T-helper 2 cell (primary cell): ENCODE measurements at places on chromosomes 6 and 20.

DNA sequence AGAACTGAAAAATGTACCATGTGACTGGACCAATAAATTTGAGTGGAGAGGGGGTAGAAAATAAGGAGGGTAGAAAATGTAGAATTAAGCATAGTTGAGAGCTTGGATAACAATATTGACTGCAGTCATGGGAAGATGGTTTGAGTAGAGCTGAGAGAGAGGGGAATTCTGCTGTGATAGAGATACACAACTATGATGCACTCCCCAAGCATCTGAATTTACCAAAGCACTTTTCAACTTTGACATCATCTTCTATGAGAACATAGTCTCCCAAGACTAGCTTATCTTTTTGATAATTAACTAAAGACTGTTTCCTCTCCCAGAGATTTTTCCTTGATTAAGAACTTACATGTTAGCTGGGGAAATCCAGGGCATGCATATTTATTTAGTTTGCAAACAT lies 103.1 kb downstream of the TNFRSF21 start:
- no peak for DNase-seq

DNA sequence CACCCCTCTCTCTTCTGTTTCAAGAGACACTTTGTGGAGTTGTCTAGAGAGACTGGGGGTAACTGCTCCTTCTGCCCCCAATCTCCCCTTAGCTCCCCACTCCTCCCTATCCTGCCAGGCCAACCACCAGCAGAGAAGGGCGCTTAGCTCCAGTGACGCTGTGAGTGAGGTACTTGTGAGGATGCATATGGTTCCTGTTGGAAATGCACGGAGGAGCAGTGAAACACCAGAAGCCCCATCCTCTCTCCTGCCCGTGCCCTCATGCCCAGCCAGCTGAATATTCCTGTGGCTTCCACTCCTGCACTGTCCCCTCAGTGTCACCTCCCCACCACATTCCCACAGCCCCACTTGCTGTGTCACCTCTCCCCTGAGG lies 11.9 kb downstream of the NT5E start:
- no peak for DNase-seq

DNA sequence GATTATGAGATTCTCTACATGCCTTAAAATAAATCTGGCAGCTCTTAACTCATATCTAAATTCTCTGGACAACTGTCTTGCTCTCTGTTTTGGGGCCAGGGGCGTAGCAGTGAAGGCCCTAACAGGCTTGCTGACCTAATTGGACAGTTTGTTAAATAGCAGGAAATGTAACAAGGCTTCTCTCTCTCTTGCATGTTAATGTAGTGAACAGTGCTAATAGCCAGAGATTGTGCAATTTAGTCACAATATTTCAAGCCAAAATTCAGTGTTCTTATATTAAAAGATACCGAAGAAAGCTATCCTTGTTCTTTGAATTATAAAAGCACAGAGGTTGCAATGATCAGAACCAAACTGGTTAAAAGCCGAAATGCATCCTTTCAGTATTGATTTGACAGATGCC lies 3.0 kb downstream of the PPP1R3D start:
- no peak for DNase-seq

DNA sequence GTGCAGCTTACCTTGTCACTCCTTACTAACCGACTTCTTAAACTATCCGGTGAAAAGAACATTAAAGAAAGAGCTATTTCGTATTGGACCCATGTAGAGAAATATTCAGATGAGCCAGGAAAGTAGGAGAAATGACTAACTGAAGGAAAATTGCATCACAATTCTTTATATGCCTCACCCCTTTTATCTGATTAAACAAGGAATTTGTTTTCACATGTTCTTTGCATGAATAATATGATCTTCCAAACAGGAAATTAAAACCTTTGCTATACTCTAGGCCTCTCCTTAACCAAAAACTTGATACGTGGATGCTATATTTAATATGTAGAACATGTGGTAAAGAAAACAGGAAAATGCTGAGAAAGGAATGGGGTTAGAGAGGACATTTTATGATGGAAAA lies 41.9 kb upstream of the LRRC1 start:
- no peak for DNase-seq

DNA sequence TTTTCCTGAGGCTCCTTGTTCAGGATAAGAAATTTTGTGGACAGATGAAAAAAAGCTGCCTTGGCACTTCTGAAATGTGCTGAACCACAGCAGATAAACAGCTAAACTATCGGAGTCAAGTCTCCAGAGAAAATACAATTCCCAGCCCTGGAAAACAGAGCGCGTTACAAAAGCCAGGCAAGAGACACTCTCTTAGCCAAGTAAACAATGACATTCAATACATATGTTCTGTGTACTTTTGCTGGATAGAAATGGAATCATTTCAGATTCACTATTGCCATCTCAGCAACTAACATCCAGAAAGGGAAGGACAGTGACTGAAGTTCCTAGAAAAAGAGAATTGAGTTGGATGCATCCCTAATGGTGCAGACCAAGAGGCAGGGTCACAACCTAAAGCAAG lies 196.8 kb upstream of the NRSN1 start:
- no peak for DNase-seq

GRCh38 chr6:120966321-120966720 lies 368.0 kb downstream of the TBC1D32 start:
- no peak for DNase-seq

GRCh38 chr6:149723771-149724417 lies 6.0 kb upstream of the LATS1 start:
- DNase-seq: peak; percentile 11

- DNase-seq: no peak
Measured at GRCh38 chr6:42727627-42728026, 5.2 kb upstream of the PRPH2 start.

DNA sequence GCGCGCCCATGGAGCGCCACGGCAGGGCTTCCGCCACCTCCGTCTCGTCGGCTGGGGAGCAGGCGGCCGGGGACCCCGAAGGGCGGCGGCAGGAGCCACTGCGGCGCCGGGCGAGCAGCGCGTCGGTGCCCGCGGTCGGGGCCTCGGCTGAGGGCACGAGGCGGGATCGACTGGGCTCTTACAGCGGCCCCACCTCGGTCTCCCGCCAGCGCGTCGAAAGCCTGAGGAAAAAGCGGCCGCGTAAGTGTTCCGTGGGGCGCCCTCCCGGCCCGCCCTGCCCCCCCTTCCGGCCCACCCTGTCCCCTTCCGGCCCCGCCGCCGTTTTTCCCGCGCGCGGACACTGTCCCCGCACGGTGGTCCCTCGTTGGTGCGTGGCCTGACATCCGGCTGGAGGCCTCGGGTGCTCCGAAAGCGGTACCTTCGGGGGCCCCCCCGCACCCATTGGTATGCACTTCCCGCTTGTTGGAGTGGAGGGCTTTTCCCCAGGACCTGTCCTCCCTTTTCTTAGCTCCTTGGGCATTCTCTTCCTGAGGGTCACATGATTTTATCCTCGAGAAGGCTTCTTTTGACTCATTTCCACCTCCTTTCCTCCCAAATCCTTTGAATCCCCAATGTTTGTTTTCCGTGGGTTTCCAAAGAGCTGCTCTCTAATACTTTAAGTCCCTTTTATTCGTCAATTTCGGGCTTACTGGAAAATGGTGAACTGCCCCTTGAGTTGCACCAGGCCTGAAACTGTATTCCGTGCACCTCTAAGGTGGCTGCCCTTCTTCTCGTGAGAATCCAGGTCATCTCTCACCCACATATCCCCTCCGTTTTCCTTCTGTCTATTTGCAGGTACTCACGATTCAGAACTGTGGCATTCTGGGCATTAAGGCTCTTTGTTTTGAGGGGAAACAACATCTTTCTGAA lies 556 bp downstream of the PANK2 start:
- DNase-seq: peak; percentile 17

GRCh38 chr6:170227521-170227983 lies 63.3 kb downstream of the DLL1 start:
- DNase-seq: no peak

DNA sequence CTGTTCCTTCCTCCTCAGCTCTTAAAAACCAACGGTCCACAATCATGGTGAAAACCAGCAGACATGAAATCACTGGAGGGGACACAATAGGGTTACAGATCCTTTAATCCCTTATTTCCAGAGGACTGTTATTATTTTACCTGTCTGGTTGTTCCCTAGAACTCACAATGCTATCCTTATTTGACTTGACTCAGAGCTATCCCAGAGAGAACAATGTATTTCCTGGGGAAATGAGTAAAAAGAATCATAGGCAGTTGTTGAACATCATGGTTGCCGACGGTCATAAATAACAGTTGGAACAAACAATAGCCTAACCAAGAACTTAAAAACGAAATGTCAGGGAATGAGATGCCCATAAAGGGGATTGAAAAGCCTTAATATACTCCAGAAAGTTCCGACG lies 9.3 kb downstream of the OR2H1 start:
- no peak for DNase-seq

DNA sequence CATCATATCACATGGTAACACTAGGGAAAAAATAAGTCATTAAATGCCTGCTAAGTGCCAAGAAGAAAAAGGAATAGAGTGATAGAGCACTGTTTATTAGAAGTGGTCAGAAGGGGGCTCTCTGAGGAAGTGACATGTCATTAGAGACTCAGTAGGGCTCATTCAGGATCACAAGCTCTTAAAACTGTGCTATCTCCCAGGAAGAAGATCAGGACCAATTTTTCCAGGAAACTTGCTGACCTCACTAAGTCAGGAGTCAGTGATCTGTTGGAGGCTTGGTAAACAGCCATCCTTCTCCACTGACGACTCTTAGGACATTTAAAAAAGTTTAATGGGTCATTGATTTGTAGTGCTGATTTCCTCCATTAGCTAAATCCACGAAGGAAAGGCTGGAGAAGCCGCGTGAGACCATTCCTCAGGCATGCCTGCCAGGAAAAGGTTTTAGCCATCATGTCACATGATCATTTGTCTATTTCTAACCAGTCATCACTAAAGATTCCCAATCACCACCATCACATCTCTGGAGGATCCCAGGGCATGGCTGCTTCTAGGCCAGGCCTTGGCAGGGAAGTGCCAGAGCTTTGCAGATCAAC lies 5.9 kb upstream of the PTPN1 start:
- no peak for DNase-seq

- no peak for DNase-seq
Measured at GRCh38 chr6:150063640-150064039, 5.3 kb downstream of the ULBP3 start.

DNA sequence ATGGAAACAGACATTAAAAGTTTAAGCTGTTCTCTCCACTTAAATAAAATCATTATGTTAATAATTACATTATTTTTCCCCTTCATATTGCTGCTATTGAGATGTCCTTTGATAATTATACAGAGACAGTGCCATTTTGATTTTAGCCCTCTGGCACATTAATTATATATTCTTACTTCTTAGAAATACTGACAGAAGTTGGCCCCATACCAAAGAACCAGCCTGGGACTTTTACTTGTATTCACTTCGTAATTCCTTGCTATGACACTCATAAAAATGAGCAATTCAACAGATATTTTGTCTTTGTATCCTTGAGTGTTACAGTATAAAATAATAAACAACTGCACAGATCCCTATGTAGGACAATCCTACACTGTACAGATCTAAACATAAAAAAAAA lies 743.7 kb downstream of the TBC1D32 start:
- no peak for DNase-seq

- no peak for DNase-seq
Measured at GRCh38 chr6:82022614-82023129, 224.9 kb downstream of the IBTK start.

- DNase-seq: no peak
Measured at GRCh38 chr20:61924211-61924857, 141.3 kb downstream of the TAF4 start.

GRCh38 chr20:59933849-59934585 lies 580 bp upstream of the SYCP2 start:
- peak; percentile 80 for DNase-seq

DNA sequence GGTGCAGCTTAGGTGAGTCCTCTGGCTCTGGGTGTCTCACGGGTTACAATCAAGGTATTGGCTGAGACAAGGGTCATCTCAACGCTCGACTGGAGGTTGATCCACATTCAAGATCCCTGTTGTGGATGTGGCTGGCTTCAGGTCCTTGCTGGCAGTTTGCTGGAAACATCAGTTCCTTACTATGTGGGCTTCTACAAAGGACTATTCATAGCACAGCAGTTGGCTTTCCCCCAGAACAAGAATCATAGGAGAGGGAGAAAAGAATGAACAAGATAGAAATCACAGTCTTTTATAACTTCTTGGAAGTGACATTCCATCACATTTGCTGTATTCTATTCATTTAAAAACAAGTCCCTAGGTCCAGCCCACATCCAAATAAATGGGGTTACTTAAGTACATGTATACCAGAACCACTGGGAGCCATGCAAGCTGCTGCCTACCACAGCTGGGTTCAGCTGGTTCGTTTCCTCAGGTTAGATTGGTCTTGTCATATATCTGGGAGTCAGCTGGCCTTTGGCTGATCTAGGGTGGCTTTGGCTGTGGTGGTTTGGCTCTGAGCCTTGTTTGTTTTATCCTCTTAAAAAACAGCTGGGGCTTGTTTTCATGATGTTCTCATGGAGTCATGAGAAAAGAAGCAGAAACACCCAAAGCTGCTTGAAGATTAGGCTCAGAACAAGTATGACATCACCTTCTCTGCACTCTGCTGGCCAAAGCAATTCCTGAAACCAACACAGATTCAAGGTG lies 433.2 kb upstream of the SPTLC3 start:
- no peak for DNase-seq

DNA sequence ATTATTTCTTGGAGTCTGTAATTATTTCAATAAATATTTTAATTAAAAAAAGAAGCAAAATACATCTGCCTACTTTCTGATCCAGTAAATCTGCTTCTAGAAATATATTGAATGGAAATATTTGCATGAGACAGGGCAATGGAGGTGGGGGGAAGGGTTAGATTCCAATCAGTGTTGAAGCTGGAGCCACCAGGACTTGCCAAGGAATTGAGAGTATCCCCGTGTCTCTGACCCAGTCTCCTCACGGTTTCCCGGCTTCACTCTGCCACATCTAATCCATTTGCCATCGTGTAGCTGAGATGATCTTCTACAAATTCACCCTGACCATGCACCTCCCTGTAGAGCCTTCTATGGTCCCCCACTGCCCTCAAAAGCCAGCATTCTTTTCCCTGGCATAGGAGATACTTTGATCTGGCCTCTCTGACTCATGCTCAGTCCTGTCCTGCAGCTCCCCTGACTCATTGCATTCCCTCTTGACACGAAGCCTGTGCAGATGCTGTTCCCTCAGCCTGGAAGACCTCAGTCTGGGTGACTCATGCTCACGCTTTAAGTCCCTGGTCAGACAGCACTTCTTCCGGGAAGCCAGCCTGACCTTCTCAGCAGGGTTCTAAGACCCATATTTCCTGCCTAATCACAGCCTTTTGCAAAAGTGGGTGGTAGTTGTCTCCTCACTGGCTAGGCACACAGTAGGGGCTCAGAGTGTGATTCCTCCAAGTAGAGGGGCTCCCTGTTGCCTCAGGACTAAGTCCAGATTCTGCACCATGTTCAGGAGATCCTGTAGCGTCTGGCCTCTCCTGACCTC lies 23.0 kb upstream of the FKBP1A start:
- DNase-seq: no peak

- DNase-seq: no peak
Measured at GRCh38 chr6:41548841-41549642, 2.9 kb downstream of the FOXP4 start.

DNA sequence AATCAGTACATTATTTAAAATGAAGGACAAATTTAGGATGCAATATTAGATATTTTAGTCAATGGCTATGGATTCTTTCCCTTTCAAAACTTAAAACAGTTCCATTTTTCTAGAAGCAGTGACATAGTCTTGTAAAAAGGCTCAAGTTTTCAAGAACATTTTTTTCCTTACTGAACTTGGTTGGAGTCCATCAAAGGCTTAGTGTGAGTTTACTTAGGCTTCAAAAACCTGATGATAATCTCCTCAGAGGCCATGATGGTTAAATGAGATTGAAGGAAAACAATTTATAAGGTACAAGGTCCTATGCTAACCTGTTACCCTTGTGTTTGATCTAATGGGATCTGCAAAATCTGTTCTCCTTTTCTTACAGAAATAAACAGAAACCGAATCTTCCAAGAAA lies 531.8 kb downstream of the UTRN start:
- DNase-seq: no peak
